ENCODE measurements at places on chromosomes 4 and X.

- DNase-seq = no peak
These were observed 45.1 kb upstream of the TAPT1 start for GRCh38 chr4:16271411-16271810.

GRCh38 chr4:103197765-103198110, 405 bp downstream of the CENPE start:
- DNase-seq = no peak

DNA sequence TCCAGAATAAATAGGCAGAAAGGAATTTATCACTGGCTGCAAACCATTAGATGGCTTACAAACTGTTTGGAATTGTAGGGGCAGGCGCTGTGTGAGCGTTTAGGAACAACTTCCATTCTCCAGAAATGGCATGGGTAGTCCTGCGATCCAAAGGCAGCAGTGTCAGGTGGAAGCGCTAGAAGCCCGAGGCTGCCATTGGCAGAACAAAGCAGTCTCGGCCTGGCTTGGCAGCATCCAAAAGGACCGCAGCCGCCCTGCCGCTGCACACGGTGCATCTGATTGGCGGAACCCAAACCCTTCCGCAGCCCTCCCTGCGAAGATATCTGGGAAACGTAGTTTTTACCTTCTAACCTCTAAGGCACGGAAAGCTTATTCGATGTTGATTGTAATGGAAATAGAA, 23.6 kb upstream of the YTHDC1 start:
- peak; percentile 58 for DNase-seq

GRCh38 chr4:28073860-28074555, 1213.4 kb downstream of the STIM2 start:
- DNase-seq = no peak

- no peak for DNase-seq
These were observed 17.7 kb downstream of the MID1 start for GRCh38 chrX:10602646-10603045.

GRCh38 chr4:129362691-129363274, 266.8 kb downstream of the C4orf33 start:
- DNase-seq = peak; percentile 24

DNA sequence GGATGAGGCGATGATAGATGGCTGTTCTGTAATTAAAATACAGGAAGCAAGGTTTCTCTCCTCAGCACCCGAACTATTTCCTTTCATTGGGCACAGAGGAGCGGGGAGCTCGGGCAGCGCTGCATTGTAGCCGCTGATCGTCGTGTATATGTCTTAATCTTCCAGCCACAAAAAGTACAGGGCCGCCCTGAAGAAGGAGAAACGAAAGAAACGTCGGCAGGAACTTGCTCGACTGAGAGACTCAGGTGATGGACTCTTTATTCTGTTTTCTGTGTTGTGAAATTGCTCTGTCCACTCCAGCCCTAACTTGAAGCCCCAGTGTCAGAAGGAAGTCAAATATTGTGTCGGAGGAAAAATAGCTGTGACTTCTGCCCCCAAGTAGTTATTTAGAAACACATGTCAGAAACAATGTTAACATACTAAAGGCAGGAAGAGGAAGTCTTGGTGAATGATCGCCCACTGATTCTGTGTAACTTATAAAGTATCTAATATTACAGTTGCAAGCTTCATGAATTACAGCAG, 546 bp downstream of the ZRSR2 start:
- DNase-seq = no peak

DNA sequence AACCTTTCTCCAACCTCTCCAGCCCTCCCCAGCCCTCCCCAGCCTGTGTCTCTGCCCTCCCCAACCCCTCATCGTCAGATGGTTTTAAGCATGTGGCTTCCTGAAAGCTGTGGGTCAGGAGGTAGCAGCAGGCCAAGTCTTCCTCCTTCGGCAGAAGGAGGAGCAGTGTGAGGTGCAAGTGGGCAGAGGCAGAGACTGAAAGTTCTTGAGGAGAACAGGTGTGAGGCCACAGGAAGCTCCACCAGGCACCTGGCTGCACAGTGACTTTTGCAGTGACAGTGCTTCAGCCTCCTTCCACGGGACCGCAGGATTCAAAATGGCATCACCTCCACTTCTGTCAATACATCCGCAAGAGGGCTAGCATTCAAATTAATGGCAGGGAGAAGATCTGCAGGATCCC, 203.9 kb upstream of the LEF1 start:
- DNase-seq = no peak

DNA sequence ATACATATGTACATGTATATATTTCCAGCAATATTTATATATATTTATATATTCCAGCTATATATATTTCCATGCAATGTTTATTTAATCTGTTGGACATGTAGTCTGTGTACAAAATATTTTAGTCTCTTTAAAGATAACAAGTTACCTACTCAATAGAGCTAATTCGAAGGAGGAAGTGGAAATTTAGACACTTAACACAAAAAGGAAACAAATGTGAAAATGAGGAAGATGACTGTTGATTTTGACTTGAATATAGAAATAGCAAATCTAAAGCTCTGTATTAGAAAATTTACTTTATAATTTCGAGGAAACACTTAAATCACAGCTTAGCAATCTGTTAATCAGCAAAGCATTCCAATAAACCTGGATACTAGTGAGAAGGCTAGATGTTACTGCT, 1064.4 kb downstream of the PCDH7 start:
- DNase-seq = no peak

DNA sequence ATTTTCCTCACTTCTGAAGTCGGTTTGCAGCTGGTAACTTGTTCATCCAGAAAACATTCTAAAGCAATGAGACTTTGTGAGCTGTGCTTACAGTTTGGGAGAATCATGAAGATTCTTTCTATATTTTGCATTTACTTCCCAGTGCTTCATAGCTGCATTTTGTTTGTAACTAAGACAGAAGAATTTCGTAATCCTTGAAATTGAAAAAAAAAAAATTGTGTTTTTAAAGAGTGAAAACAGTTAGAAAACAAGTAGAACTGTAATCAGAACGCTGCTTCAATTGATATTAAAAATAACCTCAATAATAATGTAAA, 392.4 kb downstream of the UNC5C start:
- DNase-seq = no peak
